Hypothalamus (tissue), 51 donors: ENCODE measurements at places on chromosomes 6 and 20.

GRCh38 chr20:32354592-32355416 is 3.3 kb upstream of the ASXL1 start:
- DNase-seq: no peak

DNA sequence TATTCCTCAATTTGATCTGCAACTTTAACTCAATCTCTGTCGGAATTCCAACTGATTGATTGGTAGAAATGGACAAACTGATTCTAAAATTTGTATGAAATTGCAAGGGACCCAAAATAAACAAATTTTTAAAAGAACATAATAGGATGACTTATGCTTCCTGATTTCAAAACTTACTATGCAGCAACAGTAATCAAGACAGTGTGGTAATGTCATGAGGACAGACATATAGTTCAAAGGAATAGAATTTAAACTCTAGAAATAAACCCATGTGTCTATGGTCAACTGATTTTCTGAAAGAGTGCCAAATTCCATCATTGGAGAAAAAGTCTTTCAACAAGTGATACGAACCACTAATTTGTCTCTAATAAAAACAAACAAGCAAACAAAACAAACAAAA is 1320.1 kb upstream of the GJE1 start:
- no peak for DNase-seq

DNA sequence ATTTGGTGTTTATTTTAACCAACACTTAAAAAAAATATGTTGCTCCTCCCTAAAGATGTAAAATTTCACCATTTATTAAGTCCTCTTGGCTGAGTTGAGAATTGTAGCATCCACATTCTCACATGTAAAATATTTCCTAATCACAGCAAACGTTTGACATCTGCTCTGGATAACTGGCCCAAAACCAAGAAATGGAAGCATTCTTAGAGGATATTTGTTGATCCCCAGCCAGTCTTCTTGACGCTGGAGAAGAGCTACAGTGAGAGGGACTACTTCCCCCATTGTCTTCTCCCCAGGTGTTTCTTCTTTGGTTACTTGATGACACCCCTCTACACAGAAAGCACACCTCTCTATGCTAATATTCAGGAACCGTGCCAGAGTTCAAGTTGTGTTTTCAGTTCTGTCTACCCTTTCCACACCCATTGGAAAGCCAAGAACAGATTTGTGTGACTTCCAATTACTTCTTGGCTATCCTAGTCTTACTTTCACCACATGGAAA is 454.5 kb upstream of the JAG1 start:
- no peak for DNase-seq

DNA sequence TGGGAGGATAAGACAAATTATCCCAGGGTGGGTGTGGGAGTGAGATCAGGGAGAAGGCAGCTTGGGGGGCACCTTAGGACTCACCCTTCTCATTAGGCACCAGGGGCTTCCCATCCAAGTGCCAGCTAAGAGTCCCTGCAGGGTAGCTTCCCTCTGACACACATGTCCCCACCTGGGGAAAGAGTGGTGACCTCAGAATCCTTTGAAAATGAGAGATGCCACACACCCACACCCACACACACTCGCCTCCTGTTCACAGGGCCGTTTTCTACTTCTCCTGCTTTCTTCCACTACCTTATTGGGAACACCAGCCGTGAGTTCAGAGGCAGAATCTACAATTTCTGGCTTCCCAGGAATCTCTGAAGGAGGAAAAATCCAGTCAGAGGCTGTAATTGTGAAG is 1.0 kb downstream of the AGER start:
- DNase-seq: no peak

- no peak for DNase-seq
Measured at GRCh38 chr6:142958343-142958742, 13.4 kb upstream of the HIVEP2 start.

DNA sequence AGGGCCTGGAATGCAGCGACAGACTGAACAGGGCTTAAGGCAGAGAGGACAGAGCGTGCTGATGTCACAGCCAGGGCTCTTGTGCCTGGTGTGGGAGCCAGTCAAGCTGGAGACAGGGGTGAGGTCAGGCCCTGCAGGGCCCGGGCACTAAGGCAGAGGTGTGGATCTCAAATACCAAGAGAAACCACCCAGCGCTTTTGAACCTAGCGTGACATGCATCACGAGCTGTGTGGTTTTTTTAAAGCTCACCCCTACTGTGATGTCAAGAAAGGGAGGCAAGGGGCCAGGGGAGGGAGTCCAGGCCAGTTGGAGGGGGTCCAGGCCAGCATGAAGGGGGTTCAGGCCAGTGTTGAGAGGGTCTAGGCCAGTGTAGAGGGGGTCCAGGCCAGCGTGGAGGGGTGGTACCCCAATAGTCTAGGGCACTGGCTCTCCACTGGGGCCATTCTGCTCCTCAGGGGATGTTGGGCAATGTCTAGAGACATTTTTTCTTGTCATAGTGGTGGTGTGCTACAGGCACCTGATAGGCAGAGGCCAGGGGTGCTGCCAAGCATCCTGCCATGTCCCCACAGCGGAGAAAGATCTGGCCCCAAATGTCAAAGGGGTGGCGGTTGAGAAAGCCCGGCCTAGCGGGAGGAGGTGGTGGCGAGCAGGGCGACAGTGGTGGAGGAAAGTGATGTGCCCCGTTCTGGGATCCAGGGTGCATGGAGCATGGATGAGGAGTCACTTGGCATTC is 42.6 kb downstream of the RBM38 start:
- DNase-seq: no peak

- no peak for DNase-seq
Measured at GRCh38 chr6:57201718-57202117, 20.4 kb downstream of the RAB23 start.

- no peak for DNase-seq
Measured at GRCh38 chr6:36754582-36755434, 57.2 kb downstream of the RAB44 start.

GRCh38 chr6:42095094-42095493 is 44.8 kb downstream of the TAF8 start:
- no peak for DNase-seq
